ENCODE measurements at places on chromosomes 2 and 18.

- no peak for DNase-seq
These were observed 24.4 kb downstream of the ZNF521 start for GRCh38 chr18:25327584-25327983.

GRCh38 chr2:198327526-198327925, 523.1 kb downstream of the PLCL1 start:
- no peak for DNase-seq

GRCh38 chr2:36857713-36858112, 108.6 kb downstream of the STRN start:
- no peak for DNase-seq

DNA sequence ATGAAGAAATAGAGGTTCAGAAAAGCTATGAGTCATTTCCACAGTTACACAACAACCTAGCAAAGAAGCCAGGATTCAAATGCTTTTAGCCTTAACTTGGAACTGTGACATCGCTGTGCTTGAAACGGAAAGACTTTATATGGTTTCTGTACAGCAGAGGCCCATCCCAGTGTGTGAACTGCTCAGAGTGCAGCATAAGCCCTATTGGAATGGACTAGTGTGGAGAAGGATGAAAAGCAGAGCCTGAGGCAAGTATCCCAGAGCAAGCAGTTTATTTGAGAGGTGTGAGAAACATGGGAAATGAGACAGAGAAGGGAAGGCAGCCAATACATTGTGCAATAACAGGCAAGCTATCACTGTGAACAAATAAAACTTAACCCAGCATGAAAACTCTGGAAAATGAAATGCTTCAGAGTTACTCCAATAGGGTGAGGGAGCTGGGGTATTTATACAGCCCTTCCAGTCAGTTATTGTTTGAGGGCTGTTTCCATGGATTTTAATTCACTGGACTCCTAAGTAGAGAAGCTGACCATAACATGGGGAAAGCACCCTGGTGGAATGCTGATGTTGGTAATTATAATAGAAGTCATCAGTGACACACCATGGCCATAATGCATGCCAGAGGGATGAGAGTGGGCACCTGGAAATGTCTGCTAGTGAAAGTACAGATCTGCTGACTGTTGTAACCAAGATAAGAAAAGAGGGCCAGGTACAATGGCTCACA, 254.0 kb upstream of the POU3F3 start:
- DNase-seq: peak; percentile 44

GRCh38 chr2:194223218-194223617, 1433.8 kb upstream of the SLC39A10 start:
- no peak for DNase-seq

DNA sequence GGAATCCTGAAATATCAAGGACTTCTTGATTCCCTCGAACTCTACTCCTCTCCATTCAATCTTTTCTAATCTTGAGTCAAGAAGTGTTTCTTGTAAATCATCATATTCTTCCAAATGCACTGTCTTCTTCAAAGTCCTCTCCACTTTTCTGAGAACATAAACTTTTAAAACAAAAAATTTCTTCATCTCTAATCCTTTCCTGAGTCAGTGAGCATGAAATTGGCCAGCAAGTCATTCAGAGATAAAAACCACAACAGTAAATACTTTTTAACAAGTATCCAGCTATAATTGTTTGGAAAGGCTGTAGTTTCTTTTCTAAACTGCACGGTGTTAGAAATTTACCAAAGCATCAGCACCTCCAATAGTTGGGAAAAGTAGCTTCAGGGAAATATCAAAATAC, 312.6 kb upstream of the GALNT5 start:
- DNase-seq: no peak

- DNase-seq: no peak
These were observed 97.3 kb upstream of the ST3GAL5 start for GRCh38 chr2:85986121-85986520.

GRCh38 chr2:207151048-207151447, 14.7 kb downstream of the KLF7 start:
- no peak for DNase-seq

DNA sequence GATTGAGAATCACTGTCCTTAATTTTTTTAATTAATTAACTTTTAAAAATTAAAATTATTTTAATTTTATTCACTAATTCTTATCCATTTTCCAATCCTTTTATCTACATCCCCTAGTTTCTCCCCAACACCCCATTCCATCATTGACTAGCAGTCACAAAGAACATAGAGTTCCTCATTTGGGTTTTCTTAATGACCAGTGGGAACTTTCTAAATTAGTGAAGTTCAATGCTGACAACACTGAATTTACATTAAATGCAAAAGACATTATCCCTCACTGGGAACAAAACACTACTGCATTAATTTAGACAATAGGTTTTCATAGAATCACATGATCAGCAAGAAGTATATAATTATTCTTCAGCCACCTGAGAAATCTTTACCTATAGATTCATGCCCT, 80.6 kb upstream of the GLS start:
- DNase-seq: no peak

GRCh38 chr18:12652861-12653401, 5.0 kb downstream of the SPIRE1 start:
- DNase-seq: peak; percentile 48

GRCh38 chr2:217736776-217737550, 265.8 kb downstream of the TNS1 start:
- no peak for DNase-seq
